BJ (cell line): ENCODE measurements at places on chromosomes 5 and 9.

- no peak for DNase-seq
Observed at GRCh38 chr5:178849316-178849715, 10.4 kb upstream of the ZNF354B start.

GRCh38 chr9:3846573-3846972, 320.8 kb upstream of the RFX3 start:
- no peak for DNase-seq

DNA sequence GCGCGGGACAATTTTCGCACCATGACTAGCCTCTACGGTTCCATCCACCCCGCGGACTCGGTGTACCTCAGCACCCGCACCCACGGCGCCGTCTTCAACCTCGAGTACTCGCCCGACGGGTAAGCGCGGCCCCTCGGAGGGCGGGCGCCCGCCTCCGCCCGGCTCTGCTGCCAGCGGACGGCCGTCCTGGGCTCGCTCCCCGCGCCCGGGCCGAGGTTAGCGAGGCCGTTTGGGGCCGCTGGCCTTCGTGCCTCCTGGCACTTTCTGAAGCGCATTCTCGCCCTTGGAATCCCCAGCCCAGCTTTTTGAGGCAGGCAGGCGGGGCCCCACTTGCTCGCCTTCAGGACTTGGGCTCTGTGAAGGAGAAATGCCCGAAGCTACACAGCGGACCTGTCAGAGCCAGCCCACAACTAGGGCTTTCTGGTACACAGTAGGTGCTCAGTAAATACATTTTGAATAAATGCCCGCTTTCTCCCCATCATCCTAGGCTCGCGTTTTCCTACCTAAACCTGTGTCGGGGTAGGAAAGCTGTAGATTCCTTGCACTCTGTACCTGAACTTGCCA, 772 bp downstream of the DCAF10 start:
- DNase-seq, result no peak

DNA sequence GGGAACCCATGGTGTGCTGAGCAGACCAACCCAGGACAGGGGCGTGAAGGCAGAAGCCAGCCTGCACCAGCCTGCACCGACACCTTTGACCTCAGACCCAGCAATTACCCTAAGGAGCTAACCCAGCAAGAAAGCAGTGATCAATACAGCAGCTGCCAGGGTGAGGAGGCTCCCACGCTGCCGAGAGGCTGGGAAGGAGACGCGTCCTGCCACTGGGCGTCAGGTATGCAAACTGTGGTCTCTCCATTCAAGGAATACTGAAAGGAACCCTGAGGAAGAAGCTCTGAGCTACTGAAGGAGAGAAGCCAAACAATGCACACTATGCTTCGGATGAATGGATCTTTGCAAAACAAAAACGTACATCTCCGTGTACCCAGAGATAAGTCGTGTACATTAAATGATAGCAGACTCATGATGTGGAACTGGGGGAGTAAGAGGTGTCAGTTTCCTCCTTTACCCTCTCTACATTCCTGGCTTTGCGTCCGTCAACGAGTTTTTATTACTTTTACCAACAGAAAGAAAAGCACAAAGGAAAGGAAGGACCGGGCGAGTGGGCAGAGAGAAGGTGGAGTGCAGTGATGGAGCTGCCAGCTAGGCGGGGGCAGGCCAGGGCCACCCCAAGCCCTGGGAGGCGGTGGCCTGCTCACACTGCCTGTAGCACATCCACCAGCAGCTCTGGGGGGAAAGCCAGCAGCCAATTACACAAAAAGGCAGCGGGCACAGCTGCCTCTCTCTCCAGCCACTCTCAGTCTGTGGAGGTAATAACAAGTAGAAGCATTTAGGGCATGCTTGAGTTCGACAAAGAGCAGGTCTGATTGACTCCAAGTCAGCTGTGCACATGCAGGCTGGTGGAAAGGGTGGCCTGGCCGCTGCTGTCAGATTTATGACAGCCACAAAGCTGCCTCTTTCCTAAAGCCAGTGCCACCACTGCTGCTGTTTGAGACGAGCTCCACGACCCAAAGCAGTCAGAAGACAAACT, 29.3 kb downstream of the RASGEF1C start:
- no peak for DNase-seq
